Activated T-helper 9 cell treated with anti-CD3 and anti-CD28 coated beads, Interleukin-2, amount 50 U/mL, for 16 hours (primary cell): ENCODE measurements at places on chromosomes 7 and 10.

- no peak for DNase-seq
These were observed 990 bp downstream of the CALML3 start for GRCh38 chr10:5525561-5526341.

DNA sequence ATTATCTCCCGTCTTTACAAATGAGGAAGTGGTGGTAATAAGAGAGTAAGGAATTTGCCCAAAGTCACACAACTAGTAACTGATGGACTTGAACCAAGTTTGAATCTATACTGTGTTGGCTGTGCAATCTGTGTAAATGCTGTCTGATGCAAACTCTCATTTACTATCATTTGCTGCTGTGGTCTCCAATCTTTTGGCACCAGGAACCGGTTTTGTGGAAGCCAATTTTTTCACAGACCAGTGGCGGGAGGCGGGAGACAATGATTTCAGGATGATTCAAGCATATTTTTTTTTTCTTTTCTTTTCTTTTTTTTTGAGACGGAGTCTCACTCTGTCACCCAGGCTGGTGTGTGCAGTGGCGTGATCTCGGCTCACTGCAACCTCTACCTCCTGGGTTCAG lies 450.0 kb upstream of the FZD8 start:
- DNase-seq, result no peak

GRCh38 chr7:32224276-32224675 lies 154.1 kb upstream of the PDE1C start:
- DNase-seq, result no peak

DNA sequence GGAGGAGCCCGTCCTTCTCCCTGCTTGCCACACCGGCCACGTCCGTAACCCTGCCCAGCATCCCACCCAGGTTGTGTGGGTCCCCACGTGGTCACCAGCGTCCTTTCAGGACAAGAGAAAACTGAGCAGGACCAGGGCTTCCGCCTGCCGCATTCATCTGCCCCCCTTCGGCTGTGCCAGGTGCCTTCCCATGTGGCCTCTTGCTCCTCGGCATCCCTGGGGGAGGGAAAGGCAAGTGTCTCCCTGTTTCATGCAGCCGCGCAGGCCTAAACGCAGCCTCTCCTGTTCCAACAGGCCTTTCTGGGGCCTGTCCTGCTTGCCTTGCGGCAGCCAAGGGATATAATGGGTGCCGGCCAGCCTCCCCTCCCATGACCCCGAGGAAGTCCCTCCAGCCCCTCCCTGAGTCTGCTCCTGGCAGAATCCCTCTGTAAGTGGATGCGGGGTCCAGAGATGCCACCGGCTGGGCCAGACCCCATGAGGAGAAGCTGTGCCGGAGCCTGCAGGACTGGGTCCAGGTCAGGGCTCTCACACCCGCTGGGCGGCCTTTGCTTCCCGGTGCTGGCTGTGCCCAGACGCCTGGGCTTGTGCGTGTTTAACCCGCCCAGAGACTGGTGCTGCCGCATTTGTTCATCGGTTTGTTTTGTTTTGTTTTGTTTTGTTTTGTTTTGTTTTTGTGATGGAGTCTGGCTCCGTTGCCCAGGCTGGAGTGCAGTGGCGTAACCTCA lies 23.1 kb downstream of the SHH start:
- no peak for DNase-seq

GRCh38 chr7:108484137-108484536 lies 27.9 kb upstream of the NRCAM start:
- DNase-seq, result no peak

DNA sequence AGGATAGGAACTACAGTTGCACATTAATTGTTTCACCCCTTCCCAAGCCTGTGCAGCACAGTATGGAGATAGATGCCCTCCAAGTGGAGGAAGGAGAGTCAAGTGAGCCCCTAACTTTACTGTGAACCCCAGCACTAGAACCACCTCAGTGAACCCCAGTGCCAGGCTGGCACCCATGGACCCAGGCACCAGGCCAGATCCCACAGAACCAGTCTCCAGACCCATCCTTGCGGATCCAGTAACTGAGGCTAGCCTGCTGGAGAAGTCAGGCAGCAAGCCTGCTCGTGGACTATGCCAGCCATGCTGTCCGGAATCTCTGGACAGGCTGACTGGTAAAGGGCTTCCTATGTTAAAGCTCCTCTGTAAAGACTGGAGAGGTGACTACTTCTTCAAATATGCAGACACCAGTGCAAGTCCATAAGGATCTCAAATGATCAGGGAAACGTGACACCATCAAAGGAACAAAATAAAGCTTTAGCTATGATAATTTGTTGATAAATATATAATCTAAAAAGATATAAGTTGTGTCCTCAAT lies 27.7 kb downstream of the SHOC2 start:
- DNase-seq, result no peak

DNA sequence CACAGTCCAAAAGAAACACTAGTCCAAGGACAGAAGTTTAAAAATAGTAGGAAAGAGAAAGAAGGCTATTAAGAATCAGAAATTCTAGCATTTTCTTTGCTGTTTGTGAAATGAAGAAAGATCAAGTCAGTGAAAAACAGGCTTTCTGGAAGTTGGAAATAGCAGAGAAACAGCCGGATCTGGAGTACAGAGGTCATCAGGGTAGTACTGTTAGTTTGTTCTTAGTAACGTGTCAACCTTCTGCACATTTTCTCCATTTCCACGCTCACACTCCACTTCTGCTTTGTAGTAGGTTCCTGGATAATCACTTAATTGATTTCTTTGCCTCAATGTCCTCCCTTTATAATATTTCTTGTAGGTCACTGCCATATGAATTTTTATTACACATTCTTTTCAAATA lies 322.6 kb downstream of the PCLO start:
- DNase-seq, result no peak

DNA sequence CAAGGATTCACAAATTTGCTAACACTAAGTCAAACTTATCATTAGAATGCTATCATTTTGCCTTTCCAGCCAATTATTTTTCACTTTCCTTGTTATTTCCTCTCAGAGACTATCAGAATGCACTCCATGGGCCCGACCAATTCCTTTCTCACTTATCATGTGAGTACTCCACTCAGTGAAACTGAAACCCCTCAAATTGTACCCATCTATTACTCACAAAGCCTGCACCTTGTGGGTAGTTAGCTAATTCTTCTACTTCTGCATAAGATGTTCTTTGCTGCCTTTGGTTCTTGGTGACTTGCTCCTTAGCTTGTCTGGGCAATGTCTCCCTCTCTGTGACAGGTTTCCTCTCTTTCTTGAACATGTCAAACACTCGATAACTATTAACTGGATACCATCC lies 35.2 kb upstream of the MBL2 start:
- DNase-seq, result no peak

DNA sequence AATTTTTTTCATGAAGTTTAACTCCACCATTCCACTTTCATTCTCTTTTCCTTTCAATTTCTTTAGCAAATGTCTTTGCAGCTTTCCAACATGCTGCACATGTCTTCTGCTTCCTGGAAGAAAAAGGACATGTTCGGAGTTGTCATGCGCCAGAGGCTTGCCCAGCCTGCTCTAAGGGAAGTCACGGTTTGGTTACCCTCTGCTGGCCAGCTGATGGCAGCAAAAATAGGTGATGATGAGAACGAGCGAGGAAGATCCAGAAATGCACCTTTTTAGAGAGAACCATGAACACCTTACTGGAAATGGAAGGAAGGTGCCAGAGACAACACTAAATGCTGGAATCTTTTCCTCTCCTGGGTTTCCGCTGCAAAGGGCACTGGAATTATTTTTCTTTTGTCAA lies 4.9 kb upstream of the ZSCAN21 start:
- DNase-seq, result no peak

DNA sequence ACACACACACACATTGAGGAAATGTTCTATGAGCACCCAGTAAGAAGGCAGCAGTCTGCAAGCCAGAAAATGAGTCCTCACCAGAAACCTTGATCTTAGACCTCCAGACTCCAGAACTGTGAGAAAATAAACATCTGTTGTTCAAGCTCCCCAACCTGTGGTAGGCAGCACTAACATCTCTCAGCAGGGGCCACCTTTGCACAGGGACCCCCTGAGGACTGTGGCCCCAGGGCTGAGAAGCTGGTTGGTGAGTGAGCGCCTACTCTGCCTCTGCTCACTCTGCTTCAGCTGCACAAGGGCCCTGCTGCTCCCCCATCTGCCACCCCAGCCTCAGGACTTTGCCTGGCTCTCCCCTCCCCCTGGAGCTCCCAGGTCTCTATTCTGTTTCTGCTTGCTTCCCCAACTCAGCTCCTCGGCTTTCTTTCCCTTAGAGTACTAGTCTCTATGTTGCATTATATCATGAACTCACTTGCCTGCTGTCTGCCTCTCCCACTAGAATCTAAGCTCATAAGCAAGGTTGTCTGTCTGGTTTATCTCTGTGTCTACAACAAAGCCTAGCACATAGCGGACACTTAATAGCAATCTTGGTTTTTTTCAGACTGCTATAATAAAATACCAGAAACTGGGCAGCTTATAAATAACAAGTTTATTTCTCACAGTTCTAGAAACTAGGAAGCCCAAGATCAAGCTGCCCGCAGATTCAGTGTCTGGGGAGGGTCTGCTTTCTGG lies 40.4 kb upstream of the PRLHR start:
- DNase-seq, result no peak

DNA sequence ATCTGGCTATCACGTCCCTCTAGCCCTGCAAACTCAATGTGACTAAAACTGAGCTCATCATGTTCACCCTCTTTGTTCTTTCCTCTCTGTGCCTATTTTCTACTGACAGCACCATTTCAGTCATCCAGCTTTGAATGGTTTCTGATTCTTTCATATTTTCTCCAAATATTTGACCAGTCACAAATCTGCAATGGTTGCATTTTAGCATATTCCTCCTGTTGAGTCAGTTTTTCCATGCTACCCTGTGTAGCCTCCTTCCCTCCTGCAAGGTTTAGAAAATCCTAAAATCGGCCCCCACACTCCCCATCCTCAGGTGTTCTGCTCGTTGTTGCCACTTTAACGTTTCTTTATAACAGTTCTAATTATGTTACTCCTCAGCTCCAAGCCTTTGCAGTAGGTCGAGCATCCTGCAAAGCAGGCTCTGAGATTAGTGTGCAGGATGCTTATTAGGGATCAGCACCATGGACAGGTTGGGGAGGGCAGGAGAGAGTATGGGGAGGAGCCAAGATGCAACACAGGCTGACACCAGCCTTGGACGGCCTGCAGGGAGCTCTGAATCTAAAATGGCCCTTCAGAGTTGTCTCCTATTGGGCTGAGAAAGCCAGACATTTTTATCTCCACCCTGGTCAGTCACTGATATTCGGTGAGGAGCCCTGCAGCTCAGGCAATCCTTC lies 531.0 kb upstream of the COBL start:
- DNase-seq, result no peak

GRCh38 chr7:90897961-90898469 lies 301.9 kb downstream of the CDK14 start:
- DNase-seq, result no peak

DNA sequence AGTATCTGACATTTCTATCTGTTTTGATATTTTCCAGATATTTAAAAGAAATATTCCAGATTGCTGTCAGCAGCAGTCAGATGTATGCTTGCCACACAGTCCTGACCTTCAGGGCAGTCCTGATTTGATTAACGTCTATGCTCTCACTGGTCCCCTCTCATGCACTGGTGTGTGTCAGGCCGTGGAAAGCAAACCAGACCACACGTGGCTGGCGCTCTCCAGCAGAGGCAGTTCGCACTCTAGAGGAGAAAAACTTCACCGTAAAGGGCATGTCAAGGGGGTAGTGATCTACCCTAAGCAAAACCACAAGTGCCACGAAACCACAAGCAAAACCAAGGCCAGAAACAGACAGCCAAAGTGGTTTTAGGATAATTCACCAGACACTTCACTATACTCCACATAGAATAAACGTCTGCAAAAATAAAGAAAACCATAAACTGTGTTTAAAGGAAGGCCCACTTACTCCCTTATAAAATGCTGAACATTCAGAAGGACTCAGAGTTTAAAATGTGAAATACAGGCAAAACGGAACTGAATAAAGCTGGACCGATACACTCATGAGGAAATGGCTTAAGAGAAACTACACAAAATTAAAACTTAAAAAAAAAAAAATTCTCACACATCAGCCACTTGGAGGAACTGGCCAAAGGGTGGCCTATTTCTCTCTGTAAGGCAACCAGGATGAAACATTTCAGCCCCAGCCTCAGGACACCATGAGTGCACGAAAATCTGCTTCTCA lies 26.4 kb downstream of the PARP12 start:
- no peak for DNase-seq

GRCh38 chr7:151387161-151388006 lies 22.5 kb downstream of the WDR86 start:
- no peak for DNase-seq
